Brain pericyte (primary cell): ENCODE measurements at places on chromosomes 4 and X.

GRCh38 chr4:80017125-80017854 lies 55.7 kb downstream of the ANTXR2 start:
- DNase-seq: peak; percentile 22

- no peak for DNase-seq
Measured at GRCh38 chr4:122879001-122879400, 43.4 kb downstream of the NUDT6 start.

DNA sequence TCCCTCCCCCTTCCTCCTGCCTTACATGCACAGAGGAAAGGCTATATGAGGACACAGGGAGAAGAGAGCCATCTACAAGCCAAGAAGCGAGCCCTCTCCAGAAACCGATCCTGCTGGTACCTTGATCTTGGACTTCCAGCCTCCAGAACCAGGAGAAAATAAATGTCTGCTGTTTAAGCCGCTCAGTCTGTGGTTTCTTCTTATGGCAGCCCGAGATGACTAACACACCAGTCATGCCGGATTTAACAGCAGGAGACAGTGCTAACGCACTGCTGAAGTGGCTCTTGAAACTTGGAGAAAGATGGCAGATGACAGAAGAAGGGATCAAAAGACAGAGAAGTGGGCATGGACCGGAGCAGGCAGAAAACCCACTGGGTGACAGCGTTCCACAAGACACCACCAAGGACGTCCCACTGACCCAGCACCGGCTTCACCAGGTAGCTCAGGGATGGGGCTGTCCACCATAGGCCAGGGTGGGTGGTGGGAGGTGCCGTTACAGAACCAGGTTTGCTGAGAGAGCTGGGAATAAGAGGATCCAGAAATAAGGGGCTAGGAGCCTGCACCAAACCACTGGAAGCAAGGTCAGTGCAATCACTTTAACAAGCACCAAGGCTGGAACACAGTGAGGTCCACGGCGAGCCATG lies 6.2 kb upstream of the MAN2B2 start:
- DNase-seq: no peak

GRCh38 chrX:37653397-37654085 lies 32.0 kb upstream of the XK start:
- DNase-seq: no peak

GRCh38 chr4:16524911-16525554 lies 298.8 kb upstream of the TAPT1 start:
- DNase-seq: no peak

GRCh38 chr4:83179205-83179604 lies 64.7 kb upstream of the PLAC8 start:
- no peak for DNase-seq

GRCh38 chr4:80010316-80010715 lies 62.7 kb downstream of the ANTXR2 start:
- no peak for DNase-seq

- DNase-seq: no peak
Measured at GRCh38 chr4:138510053-138510452, 267.9 kb upstream of the SLC7A11 start.

DNA sequence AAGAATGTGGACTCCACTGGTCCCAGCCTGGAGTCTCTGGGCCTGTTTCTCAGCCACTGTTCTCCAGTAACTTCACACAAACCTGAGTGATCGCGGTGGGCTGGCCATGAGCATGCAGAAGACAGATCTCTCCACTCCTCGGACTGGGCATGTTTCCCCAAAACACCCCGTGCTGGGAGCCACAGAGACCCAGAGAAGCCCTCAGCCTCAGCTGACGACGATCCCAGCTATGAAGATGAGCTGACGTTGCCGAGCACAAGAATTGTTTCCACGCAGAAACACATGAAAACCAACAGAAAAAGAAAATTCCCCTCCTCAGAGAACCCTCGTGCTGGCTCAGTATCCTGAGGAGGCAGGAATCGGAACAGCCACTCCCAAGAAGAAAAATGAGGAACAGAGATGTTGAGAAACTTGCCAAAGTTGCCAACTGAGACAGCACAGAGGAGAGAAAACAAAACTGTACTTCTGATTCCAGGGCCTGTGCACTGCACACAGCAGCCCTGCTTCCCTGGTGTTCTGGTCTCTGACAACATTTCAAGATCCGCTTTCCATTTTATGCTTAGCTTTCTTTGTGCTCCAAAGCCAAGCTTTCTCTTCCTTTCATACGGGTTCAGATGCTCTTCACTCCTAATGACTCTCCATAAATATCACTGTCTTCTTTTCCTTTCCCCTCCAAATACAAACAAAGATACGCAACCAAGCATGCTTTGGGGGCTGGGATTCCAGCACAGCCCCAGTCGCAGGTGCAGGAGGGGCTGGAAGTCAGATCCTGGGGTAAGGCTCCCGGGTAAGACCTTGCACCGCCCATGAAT lies 81.4 kb downstream of the IRF2 start:
- no peak for DNase-seq

GRCh38 chr4:68396756-68397155 lies 46.9 kb upstream of the YTHDC1 start:
- no peak for DNase-seq

DNA sequence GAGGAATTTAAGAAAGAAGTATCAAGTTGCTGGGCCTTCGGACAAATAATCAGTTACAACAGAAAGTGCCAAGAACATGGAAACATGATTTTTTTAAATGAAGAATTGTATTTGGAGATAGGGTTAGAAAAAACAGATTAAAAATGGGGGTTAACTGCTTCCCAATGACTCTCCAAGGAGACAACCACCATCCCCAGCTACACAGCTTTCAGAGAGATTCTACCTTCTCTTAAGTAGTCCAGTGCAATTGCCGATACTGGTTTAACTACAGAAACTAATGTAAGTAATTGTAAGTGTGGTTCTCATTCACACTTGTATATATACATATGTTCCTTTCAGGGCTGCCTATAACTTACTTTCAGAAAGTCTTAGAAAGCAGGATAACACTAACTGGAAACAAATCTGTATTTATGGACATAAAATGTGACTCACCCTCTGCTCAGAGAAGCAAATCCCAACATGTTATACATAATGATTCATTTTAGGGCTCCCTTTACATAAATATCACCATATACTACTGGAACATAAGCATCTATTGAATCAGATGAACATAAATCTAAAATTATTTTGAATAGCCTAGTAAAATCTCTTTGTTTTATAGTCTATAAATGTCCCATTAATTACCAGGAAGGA lies 248.9 kb upstream of the UGT8 start:
- DNase-seq: peak; percentile 5

DNA sequence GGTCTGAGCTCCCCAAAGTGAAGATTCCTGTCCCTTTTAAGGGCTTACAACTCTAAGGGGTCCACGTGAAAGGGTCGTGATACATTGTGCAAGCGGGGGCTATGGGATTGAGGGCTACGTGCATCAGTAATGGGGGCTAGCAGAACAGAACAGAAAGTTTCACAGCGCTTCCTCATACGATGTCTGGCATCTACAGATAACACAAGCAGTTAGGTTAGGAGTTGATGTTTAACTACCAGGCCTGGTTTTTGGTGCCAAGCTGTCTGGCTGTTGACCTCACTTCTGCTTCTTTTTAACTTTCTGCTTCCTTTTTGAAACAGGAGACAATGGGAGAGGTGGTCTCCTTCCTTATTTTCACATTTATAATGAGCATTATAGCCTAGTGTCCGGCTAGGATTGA lies 368.6 kb upstream of the CXorf51A start:
- DNase-seq: no peak

GRCh38 chrX:151899622-151900021 lies 13.1 kb upstream of the MAGEA4 start:
- no peak for DNase-seq

GRCh38 chr4:127782025-127782274 lies 172 bp upstream of the HSPA4L start:
- DNase-seq: peak; percentile 36

GRCh38 chr4:85963231-85963630 lies 396.6 kb downstream of the MAPK10 start:
- DNase-seq: no peak

- no peak for DNase-seq
Measured at GRCh38 chr4:176540814-176541213, 221.0 kb downstream of the SPCS3 start.

DNA sequence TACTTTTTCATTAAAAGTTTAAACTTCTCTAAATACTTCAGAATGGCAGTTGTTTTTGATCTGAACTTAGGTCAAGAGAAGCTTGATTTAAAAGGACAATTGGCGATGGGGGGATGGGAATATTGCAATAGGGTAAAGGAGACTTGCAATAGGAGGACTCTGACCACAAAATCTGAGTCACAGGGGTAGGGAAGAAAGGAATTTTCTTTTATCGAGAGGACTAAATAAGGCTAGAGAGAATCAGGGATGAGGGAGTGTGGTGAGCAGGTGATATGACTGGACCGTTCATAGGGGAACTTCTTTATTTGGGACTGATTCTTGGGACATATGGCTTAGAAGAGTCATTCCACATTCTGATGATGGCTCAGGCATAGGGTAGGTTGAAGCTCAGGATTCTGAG lies 1260.2 kb downstream of the ADGRL3 start:
- DNase-seq: no peak
